ENCODE measurements at places on chromosomes 16 and 17.

GRCh38 chr16:68059804-68060203, 25.4 kb upstream of the NFATC3 start:
- DNase-seq: no peak

DNA sequence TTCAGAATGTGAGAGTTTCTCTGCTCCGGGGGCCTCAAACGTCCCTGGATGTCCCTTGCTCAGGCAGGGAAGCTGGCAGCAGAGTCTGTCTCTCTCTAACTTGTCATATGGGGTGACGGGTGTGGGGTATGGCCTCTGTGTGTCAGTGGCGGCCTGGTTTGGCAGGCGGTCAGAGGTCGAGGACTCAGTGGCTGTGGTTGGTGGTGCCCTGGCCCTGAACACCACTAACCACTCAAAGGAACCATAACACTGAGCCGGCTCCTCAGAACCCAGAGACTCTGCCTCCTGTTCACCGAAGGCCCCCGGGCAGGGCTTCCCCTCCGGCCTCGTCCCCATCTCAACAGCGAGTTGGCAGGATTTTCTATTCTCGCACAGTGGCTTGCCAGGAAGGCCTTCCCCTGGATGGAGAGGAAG, 677 bp downstream of the P2RX1 start:
- DNase-seq: no peak

DNA sequence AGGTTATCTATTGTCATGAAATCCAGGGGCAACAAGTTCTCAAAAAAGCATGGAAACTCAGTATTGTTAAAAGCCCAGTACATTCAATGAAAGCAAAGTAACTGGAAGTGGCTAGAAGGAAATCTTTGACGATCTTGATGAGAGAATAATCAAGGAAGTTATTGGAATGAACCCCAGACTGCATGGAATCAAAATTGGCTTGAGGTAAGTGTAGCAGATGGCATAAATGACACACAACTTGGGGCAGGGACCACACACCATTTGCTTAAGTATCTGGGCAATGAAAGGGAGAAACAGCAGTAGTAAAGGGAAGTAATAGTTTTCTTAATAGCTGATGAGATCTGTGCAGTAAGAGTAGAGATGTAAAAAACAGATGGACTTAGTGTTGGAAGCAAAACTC, 238.0 kb downstream of the HS3ST3A1 start:
- DNase-seq: no peak

GRCh38 chr16:6335072-6335471, 997.6 kb upstream of the RBFOX1 start:
- no peak for DNase-seq

DNA sequence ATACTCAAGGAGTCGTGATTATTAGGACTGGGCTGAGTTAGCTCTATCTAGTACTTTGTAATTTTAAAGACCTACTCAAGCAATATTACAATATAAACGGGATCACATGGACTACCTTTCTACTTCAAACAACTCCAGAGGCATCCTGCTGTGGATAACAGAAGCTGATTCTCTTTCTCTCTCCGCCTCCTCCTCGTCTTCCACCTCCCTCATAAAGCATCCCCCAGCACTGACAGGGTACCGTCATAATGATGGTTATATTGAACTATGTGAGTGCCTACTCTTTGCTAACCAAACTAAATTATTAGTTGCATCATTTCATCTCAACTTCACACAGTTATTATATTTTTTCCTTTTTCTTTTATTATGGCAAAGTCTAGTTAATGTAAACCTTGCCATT, 165.4 kb upstream of the FOXF1 start:
- no peak for DNase-seq

- DNase-seq: no peak
Observed at GRCh38 chr17:29613856-29614255, 8.9 kb downstream of the CORO6 start.

- DNase-seq: peak; percentile 3
Observed at GRCh38 chr17:60971515-60972369, 294.1 kb downstream of the BCAS3 start.

DNA sequence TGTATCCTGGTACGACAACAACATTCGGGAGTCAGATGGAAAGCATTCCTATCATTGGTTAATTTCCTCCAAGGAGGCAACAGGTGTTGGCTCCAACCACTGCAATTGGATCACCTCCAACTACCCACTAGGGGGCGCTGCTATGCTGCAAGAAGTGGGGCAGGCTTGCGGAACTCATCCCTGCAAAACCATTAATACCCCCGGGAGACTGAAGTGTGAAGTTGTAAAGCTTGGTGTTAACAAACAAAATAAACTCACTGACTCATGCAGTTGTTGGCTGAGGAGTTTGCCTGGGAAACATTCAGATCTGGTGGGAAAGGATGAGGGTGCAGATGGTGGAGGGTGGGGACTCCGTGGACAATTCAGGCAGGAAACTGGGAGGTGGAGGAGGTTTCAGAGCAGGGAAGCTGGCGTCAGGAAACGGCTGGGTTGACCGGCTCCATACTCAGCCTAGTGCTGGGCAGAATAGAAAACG, 84.9 kb downstream of the HS3ST2 start:
- peak; percentile 14 for DNase-seq

- DNase-seq: no peak
Observed at GRCh38 chr16:72769876-72770275, 278.1 kb downstream of the ZFHX3 start.

DNA sequence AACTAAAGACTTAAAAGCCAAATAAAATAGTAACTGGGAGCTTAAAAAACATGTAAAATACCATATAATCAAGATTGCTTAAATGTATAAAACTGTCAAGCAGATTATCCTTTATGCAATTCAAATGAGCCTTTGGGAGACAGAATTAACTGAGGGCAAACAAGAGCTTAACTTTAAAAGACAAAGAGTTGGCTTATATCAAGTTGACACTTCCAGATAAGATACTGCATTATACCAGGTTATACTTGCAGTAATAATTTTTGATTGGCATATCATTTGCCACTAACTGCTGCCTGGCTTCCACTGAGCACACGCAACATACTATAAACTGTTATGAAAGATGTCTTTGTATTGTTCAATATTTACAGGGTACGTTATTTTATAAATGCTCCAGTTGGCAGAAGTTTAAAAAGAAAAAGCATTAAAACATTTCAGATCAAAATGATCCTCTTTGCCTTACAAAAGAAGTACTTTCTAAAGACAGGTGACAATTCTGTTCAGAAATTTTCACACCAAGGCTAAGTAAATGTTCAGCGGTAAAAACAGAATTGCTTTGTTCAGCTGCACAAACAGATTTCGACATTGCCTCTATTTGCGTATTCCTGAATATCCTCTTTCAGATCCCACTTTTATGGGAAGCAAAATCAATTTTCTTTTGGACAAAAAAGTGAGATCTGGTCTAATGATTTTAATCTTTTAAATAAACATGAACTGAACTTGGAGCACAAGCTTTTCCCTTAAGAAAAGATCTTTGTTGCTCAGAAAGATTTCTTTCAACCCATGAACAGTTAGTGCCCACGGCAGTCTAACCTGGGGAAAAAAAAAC, 50.7 kb downstream of the TOX3 start:
- DNase-seq: no peak

DNA sequence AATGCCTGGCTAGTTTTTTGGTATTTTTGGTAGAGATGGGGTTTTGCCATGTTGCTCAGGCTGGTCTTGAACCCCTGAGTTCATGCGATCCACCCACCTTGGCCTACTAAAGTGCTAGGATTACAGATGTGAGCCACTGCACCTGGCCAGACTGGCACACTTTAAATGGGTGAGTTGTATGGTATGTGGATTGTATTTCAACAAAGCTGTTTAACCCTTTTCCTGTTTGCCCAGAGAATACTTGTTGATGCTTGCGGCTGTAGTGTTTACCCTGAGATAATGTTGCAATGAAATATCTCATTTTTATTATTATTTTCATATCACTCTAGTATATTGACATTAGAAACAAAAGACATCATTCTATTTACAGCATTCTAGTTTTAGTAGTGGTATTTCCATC, 17.1 kb upstream of the TMEM94 start:
- DNase-seq: no peak

DNA sequence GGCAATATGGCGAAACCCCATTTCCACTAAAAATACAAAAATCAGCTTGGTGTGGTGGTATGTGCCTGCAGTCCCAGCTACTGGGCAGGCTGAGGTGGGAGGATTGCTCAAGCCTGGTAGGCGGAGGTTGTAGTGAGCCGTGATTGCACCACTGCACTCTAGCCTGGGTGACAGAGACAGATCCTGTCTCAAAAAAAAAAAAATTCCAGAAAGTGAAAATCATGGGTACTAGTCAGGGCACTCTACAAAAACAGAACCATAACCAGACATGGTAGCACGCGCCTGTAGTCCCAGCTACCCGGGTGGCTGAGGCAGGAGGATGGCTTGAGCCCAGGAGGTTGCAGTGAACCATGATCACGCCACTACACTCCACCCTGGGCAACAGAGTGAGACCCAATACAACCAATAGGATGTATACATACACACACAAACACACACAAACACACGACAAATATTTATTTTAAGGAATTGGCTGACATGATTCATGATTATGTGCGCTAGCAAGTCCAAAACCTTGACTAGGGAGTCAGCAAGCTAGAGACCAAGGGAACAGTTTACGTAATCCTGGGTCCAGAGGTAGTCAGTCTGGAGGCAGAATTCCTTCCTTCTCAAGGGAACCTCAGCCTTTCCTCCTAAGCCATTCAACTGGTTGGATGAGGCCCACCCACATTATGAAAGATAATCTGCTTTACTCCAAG, 11.6 kb upstream of the GP1BA start:
- no peak for DNase-seq

- no peak for DNase-seq
Observed at GRCh38 chr17:32684087-32684958, 192.6 kb downstream of the MYO1D start.

DNA sequence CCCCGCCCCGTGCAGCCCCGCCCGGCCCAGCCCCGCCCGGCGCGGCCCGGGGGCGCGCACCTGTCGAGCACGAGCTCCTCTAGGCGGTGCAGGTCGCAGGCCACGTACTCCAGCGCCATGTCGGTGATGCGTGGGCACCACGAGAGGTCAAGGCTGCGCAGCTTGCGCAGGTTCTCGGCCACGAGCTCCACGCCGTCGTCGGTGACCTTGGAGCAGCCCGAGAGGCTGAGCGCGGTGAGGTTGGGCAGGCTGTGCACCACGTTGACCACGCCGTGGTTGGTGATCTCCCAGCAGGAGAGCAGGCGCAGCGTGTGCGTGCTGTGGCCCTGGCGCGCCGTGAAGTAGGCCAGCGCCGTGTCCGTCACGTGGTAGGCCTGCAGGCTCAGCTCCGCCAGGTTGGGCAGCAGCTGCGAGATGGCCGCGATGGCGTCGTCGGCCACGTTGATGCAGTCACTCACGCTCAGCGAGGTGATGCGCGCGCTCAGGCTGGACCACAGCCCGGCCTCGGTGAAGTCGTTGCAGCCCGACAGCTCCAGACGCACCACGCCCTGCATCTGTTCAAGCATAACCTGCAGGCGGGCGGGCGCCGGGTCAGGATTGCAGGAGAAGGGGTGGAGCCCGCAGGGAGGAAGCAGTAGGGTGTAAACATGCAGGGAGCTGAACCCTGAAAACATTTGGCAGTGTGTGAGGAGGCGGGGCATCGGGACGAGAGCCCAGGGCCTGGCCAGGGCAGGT, 5.3 kb upstream of the WDR24 start:
- peak; percentile 52 for DNase-seq

DNA sequence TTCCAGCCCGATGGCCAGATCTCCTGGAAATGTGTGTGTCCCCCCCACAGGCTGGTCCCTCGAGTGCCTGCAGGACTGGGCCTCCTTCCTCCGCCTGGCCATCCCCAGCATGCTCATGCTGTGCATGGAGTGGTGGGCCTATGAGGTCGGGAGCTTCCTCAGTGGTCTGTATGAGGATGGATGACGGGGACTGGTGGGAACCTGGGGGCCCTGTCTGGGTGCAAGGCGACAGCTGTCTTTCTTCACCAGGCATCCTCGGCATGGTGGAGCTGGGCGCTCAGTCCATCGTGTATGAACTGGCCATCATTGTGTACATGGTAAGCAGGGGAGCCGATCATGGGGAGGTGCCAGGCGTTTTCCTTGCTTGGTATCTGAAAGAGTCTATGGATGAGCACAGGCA, 22.1 kb downstream of the SLC47A1 start:
- no peak for DNase-seq

DNA sequence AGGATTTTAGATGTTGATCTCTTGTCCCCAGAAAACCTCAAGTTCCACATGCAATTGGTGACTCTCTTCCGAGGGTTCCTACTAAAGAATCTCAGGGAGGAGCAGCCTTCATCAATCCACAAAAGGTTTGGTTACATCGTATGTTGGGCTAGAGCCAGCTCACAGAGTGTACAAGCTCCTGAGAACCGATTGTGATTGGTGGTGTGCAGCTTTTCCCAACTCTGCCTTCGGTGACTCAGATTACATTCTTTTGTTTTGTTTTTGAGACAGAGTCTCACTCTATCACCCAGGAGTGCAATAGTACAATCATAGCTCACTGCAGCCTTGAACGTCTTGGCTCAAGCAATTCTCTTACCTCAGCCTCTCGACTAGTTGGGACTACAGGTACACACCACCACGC, 172.4 kb downstream of the PMP22 start:
- DNase-seq: no peak

GRCh38 chr17:76690596-76691280, 20.0 kb downstream of the MXRA7 start:
- no peak for DNase-seq

- no peak for DNase-seq
Observed at GRCh38 chr17:59406808-59407381, 75.4 kb downstream of the YPEL2 start.

GRCh38 chr16:20259541-20259940, 67.8 kb downstream of the GP2 start:
- DNase-seq: no peak

GRCh38 chr17:33976831-33977230, 278.3 kb upstream of the CCL2 start:
- DNase-seq: no peak

GRCh38 chr16:7547736-7548135, 215.1 kb downstream of the RBFOX1 start:
- DNase-seq: no peak

DNA sequence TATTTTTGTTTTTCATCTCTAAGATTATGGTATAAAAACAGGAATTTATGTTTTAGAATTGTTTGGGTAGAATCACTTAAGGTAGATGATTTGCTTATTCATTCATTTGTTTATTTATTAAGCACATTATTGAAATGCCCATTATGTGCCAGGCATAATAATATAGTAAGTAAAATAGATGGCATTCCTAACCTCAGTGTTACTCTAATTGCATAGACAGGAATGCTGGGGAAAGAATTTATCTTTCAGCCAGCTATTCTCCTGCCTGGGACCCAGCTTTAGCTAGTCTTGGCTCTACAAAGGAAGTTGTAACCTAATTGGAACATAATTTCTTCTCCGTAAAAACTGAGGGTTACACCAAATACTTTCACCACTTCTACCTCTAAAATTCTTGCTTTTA, 44.6 kb downstream of the NFAT5 start:
- no peak for DNase-seq

DNA sequence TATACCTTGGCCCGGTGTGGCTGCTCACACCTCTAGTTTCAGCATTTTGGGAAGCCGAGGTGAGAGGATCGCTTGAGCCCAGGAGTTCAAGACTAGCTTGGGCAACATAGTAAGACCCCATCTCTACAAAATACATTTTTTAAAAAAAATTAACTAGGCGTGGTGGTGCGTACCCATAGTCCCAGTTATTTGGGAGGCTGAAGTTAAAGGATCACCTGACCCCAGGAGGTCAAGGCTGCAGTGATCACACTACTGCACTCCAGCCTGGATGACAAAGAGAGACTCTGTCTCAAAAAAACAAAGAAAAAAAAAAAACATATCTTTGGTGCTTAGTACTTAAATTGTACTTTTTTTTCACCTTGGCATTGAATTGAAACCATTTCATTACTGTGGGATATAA, 99.0 kb downstream of the CACNG1 start:
- no peak for DNase-seq

- no peak for DNase-seq
Observed at GRCh38 chr17:57655553-57655952, 89.5 kb downstream of the CCDC182 start.
